ENCODE measurements at places on chromosomes 12 and 14.

DNA sequence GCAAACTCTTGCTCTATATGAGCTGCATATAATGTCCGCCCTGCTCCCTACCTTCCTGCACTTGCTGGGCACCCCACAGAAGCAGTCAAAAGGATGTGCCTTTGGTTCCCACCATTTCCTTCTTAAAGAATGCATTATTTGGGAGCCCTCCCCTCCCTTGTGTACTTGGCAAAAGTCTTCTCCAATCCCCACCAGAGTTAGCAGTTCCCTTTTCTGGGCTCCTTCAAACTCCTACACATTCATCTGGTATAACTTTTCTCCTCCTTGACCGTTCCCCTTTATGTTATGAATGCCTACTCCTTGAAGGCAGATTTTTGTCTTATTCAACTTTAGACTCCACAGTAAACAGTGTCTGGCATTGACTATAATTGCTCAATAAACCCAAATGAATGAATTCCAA, 27.8 kb downstream of the AREL1 start:
- no peak for DNase-seq

GRCh38 chr12:94731733-94732360, 81.5 kb upstream of the TMCC3 start:
- no peak for DNase-seq

GRCh38 chr14:67963960-67964812, 144.6 kb downstream of the RAD51B start:
- DNase-seq = no peak

DNA sequence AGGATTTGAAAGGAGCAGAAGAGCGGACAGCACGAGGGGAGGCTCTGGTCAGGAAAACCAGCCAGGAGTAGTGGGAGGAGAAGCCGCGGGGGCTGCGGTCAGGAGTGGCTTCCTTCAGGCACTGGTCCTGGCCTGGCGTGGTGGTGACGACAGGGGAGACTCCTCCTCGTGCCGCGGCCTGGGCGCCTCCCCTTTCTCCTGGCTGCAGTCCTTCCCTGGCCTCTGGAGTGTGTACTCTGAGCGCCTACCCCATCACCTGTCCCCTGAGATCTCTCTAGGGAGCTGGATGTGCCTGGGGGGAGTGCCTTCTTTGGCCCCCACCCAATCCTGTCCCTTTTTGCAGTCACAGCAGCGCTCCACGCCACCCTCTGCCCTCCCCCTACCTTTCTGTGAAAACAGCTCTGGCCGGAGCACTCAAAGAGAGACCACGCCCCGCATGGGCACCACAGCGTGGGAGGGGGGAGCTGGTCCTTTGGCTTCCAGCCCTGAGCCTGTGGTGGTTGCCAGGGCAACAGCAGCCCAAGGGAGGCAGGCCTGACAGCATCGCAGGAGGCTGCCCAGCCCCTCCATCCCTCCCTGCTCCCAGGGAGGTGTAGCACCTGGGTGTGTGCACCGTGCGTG, 125.9 kb downstream of the CALM1 start:
- DNase-seq = no peak

DNA sequence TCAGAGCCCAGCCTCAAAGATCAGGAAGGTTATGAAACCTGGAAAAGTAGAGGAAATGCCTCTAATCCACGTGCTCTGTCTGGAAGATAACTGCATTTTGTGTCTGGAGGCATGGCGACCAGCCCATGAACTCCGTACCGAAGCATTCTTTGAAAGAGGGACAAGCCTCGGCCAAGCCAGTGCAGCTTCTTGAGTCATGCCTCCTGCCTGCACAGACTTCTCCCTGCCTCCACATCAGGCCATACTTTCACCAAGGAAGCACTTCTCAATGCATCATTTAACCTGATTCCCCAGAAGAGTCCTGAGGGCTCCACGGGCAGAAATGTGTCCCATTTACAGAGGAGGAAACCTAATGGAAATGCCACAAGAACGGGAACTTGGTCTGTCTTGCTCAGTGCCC, 3.4 kb downstream of the ACTN1 start:
- DNase-seq = no peak

- no peak for DNase-seq
These were observed 2.6 kb downstream of the GNB3 start for GRCh38 chr12:6843118-6843902.
